ENCODE measurements at places on chromosomes 16 and 17. TPM values are rescaled to one million over a fixed set of nuclear protein-coding genes. Genes with fewer than 3 reads are reported as not detected.
A peak's percentile ranks its signal among the peaks of the same experiment; 100 is the strongest.

DNA sequence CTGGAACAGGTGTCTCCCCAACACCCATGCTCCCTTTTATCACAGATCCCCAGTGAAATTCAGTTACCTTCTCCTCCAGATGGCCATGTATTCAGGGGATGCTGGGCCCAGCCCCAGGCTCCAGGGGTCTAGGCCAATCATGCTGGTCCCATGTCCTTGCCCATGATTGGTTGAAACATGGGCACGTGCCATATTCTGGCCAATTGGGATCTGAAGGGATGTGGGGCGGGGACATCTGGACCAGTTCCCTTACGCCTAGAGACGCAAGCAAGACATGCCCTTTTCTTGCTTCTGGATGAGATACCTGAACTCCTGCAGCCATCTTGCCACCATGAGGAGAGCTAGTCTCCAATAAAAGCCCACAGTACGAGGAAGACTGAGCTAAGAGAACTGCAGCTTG lies 31.0 kb upstream of the ST6GALNAC1 start:
- H3K27ac ChIP-seq = peak overlapping the region; percentile 54
- H3K27me3 ChIP-seq = peaks cover 9% of the 10 kb centered on the region
- H3K4me1 ChIP-seq = peaks cover 51% of the 10 kb centered on the region
- no peak overlapping the region for H3K4me3 ChIP-seq
- peaks cover 16% of the 10 kb centered on the region for H3K36me3 ChIP-seq

GRCh38 chr17:78617511-78618061 lies 40.4 kb upstream of the DNAH17 start:
- no peak overlapping the region for H3K27ac ChIP-seq
- DNase-seq = no peak
- peaks cover 8% of the 10 kb centered on the region for H3K36me3 ChIP-seq

- H3K4me1 ChIP-seq = peaks cover 48% of the 10 kb centered on the region
- H3K27me3 ChIP-seq = peaks cover 2% of the 10 kb centered on the region
- H3K36me3 ChIP-seq = no peaks in the 10 kb centered on the region
- H3K4me3 ChIP-seq = peak overlapping the region; percentile 80
Observed at GRCh38 chr17:72976971-72977770, 115.3 kb downstream of the SLC39A11 start.

GRCh38 chr16:2610781-2611498 lies 71.4 kb upstream of the KCTD5 start:
- H3K27ac ChIP-seq = no peak overlapping the region
- H3K36me3 ChIP-seq = peaks cover 11% of the 10 kb centered on the region
- DNase-seq = no peak
- no peak overlapping the region for H3K4me3 ChIP-seq

DNA sequence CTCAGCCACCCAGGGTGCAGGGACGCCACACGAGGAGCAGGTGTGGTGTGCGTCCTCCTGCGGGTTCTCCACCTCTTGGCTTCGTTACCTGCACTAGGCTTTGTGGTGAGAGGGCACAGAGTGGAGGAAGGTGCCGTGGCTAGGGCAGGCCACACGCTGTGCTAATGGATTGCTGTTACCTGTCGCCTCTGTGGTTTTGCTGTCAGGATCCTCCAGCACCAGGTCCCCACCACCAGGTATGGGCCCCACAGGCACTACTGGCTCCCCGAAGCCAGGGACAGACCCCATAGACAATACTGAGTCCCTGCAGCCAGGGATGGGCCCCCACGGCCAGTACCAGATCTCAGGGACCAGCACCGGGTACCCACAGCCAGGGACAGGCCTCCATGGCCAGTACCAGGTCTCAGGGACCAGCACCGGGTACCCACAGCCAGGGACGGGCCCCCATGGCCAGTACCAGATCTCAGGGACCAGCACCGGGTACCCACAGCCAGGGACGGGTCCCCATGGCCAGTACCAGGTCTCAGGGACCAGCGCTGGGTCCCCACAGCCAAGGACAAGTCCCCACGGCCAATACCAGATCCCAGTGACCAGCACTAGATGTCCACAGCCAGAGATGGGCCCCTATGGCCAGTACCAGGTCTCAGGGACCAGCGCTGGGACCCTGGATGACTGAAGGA lies 315.6 kb downstream of the SEC14L1 start:
- peaks cover 5% of the 10 kb centered on the region for H3K36me3 ChIP-seq
- H3K27me3 ChIP-seq = peaks cover 15% of the 10 kb centered on the region
- no peak for DNase-seq
- no peak overlapping the region for H3K27ac ChIP-seq
- peaks cover 50% of the 10 kb centered on the region for H3K4me1 ChIP-seq

- DNase-seq = no peak
- no peaks in the 10 kb centered on the region for H3K36me3 ChIP-seq
- no peaks in the 10 kb centered on the region for H3K4me1 ChIP-seq
- no peak overlapping the region for H3K4me3 ChIP-seq
- H3K27me3 ChIP-seq = peaks cover 4% of the 10 kb centered on the region
Observed at GRCh38 chr17:41655611-41656111, 31.3 kb upstream of the KRT17 start.

DNA sequence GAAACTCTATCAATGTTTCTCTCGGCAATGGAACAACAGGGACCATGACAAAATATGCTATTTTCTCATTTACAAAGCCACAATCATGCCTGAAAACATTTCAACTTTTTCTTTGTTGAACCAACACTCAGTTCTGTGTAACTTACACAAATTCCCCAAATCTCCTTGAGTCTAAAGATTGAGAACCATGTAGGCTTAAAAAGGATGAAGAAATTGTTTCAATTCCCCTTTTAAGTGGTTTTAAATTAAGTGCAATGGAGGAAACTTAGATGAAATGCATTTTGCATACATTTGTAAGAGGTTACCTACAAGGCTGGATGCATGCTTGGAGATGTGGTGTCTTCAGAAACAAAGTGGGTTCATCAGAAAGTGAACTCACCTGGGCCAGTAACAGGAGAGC lies 566.4 kb upstream of the CDH11 start:
- H3K27ac ChIP-seq = no peak overlapping the region
- no peaks in the 10 kb centered on the region for H3K4me1 ChIP-seq
- 0 out of 2 replicates have a peak, but pooled peaks cover 2% of the 10 kb centered on the region for H3K36me3 ChIP-seq
- H3K4me3 ChIP-seq = no peak overlapping the region

DNA sequence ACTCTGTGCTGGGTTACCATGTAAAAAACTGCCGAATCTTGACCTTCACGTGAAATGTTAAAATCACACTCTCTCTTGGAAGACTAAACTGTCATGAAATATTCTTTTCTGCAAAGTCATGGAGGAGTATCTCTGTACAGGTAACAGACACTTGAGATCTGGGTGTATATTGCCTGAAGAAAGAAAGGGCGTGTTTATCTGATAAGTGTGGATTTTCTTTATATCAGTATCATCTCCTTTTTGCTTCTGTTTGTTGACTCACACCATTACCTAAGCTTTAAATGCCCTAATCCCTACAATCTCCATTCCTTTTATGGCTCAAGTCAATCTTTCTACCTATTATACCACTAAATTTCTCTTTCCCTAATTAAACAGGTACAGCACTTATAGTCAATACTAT lies 673.2 kb upstream of the SOX9 start:
- no peaks in the 10 kb centered on the region for H3K36me3 ChIP-seq
- DNase-seq = no peak
- H3K4me3 ChIP-seq = no peak overlapping the region
- H3K4me1 ChIP-seq = peaks cover 16% of the 10 kb centered on the region
- H3K27me3 ChIP-seq = no peaks in the 10 kb centered on the region
- H3K27ac ChIP-seq = no peak overlapping the region

- peak; percentile 76 for DNase-seq
- peaks cover 51% of the 10 kb centered on the region for H3K36me3 ChIP-seq
- peaks cover 55% of the 10 kb centered on the region for H3K4me1 ChIP-seq
- peak overlapping the region; percentile 3 for H3K4me3 ChIP-seq
- H3K27ac ChIP-seq = peak overlapping the region; percentile 62
Observed at GRCh38 chr17:36529121-36529520, 5.5 kb downstream of the MYO19 start.

GRCh38 chr16:7650431-7650830 lies 317.8 kb downstream of the RBFOX1 start:
- peaks cover 5% of the 10 kb centered on the region for H3K27me3 ChIP-seq
- no peak overlapping the region for H3K4me3 ChIP-seq
- H3K4me1 ChIP-seq = no peaks in the 10 kb centered on the region
- no peaks in the 10 kb centered on the region for H3K36me3 ChIP-seq

DNA sequence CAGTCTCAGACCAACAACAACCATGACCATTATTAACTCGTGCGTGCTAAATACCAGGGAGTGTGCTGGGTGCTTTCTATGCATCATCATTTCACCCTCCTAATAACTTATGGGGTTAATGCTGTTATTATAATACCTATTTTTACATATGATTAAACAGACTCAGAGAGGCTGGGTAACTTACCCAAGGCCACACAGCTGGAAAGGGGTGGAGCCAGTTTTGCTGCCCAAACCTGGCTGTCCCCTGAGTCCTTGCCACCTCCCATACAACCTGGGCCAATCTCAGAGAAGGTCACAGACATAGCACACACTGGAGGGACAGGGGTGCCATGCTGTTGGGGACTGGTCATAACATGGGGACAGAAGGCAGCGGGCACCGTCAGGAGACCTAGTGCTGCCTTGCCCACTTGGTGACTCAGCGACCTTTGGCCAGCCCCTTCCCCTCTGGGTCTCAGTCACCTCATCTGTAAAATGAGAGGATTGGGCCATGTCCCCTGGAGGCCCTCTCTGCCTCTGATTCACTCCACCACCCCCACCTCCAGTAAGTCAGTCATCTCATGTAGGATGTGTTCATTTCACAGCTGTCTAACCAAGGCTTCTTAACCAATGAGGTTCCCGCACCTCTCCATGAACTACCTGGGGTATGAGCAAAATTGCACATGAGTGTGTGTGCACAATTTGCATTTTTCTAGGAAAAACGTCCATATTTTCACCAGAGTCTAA lies 11.4 kb upstream of the FADS6 start:
- no peaks in the 10 kb centered on the region for H3K36me3 ChIP-seq
- no peaks in the 10 kb centered on the region for H3K4me1 ChIP-seq
- DNase-seq = no peak
- no peak overlapping the region for H3K27ac ChIP-seq

DNA sequence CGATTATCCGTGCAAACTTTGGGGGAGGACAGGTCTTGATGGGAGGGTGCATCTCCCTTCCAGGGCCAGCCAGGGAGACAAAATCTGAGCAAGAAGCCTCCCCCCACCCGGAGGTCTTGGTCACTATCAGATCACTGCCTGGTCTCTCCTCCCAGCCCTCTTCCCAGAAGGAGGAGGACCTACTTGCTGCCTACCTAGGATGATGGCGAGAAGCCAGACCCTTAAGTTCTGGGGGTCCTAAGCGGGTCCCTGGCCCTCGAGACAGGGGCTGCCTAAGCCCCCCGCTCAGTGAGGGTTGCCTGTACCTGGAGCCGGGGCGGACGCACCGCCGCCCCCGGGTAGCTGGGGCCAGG lies 4.6 kb downstream of the TSPOAP1 start:
- peak overlapping the region; percentile 65 for H3K4me3 ChIP-seq
- no peaks in the 10 kb centered on the region for H3K36me3 ChIP-seq
- no peaks in the 10 kb centered on the region for H3K4me1 ChIP-seq
- no peak for DNase-seq

DNA sequence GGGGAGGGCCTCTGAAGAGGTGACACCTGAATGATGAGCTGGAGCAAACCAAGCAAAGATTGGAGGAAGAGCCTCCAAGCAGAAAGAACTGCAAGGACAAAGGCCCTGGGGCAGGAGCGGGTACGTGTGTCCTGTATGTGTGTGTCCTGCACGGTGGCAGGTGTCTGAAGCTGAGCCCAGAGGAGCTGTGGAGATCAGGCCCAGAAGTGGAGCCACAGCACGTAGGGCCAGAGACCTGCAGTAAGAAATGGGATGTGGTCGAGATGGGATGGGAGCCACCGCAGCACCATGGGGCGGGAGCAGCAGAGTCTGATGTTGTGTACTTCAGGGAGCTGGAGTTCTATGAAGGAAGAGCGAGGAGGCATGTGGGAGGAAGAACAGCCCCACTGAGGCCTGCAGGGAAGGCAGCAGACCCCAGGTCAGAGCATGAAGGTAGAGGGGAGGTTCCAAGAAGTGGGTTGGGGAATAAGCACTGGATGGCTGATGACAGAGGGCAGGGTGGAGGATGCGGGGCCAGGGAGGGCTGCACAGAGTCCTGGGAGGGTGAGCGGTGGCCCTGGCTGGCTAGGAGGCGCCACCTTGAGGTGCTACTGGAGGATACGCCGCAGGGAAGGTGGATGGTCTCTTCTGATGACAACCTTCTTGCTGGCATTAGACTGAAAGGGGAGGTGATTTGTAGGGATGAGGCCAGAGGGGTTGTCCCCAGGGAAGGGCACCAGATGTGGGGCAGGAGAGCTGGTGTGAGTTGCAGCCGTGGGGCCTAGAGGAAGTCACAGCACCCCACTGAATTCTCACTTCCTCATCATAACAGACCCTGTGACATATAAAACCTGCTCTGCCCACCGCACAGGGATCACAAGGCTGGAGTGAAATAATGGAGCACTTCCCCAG lies 10.6 kb upstream of the CETP start:
- H3K4me3 ChIP-seq = no peak overlapping the region
- no peaks in the 10 kb centered on the region for H3K36me3 ChIP-seq
- DNase-seq = peak; percentile 51
- no peaks in the 10 kb centered on the region for H3K4me1 ChIP-seq
- no peak overlapping the region for H3K27ac ChIP-seq

DNA sequence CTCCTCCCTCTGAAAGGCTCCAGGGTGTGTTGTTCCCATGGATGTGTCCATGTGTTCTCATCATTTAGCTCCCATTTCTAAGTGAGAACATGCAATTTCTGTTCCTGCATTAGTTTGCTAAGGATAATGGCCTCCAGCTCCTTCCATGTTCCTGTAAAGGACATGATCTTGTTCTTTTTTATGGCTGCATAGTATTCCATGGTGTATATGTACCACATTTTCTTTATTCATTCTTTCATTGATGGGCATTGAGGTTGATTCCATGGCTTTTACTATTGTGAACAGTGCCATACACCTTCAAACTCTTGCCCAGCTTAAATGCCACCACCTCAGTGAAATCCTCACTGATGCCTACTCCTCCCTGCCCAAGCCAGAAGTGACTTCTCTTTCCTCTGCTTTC lies 4.5 kb upstream of the ORAI3 start:
- no peaks in the 10 kb centered on the region for H3K27me3 ChIP-seq
- H3K4me1 ChIP-seq = peaks cover 22% of the 10 kb centered on the region
- no peak overlapping the region for H3K27ac ChIP-seq

- peaks cover 48% of the 10 kb centered on the region for H3K36me3 ChIP-seq
- peak overlapping the region; percentile 90 for H3K27ac ChIP-seq
- H3K27me3 ChIP-seq = peaks cover 3% of the 10 kb centered on the region
- peak; percentile 97 for DNase-seq
- peak overlapping the region; percentile 97 for H3K4me3 ChIP-seq
Observed at GRCh38 chr16:22370038-22370820, 4.2 kb downstream of the CDR2 start.

DNA sequence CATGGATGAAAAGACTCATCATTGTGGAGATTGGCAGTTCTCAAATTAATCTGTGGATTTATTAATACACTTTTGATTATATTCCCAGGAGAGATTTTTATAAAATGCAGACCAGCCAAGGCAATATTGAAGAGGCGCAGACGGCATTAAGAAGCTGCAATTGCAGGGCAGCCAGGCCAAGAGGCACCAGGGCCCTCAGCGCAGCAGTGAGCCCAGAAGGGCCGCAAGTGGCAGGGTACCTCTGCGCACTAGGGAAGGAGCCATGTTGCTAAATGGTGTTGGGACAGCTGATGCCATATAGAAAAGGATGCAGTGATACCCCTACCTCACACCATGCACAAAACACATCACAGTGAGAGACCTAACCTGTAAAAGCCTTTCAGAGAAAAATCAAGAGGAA lies 36.6 kb upstream of the CHMP6 start:
- no peaks in the 10 kb centered on the region for H3K36me3 ChIP-seq
- H3K4me1 ChIP-seq = peaks cover 9% of the 10 kb centered on the region
- H3K27me3 ChIP-seq = peaks cover 4% of the 10 kb centered on the region
- DNase-seq = no peak
- H3K27ac ChIP-seq = no peak overlapping the region

The CTRB1 gene
- total RNA-seq = not detected

The NAGS gene
- total RNA-seq = 0.81 TPM

The ANKRD40CL gene
- not detected for total RNA-seq

The DOC2B gene
- total RNA-seq = not detected

The PHLPP2 gene
- total RNA-seq = 13.6 TPM

The CCDC154 gene
- total RNA-seq = 0.21 TPM

The SLC52A1 gene
- total RNA-seq = not detected

The MCRIP1 gene
- 88.0 TPM for total RNA-seq

The KIFC3 gene
- total RNA-seq = 73.4 TPM
